ENCODE measurements at places on chromosomes 5 and 9.

- DNase-seq = no peak
These were observed 581.7 kb upstream of the RIOK2 start for GRCh38 chr5:97764700-97765099.

- no peak for DNase-seq
These were observed 372.0 kb downstream of the ARHGEF28 start for GRCh38 chr5:73997960-73998359.

- DNase-seq = no peak
These were observed 650 bp downstream of the FRMD3 start for GRCh38 chr9:83537331-83538171.

GRCh38 chr9:3043369-3043768 lies 199.5 kb upstream of the PUM3 start:
- no peak for DNase-seq

DNA sequence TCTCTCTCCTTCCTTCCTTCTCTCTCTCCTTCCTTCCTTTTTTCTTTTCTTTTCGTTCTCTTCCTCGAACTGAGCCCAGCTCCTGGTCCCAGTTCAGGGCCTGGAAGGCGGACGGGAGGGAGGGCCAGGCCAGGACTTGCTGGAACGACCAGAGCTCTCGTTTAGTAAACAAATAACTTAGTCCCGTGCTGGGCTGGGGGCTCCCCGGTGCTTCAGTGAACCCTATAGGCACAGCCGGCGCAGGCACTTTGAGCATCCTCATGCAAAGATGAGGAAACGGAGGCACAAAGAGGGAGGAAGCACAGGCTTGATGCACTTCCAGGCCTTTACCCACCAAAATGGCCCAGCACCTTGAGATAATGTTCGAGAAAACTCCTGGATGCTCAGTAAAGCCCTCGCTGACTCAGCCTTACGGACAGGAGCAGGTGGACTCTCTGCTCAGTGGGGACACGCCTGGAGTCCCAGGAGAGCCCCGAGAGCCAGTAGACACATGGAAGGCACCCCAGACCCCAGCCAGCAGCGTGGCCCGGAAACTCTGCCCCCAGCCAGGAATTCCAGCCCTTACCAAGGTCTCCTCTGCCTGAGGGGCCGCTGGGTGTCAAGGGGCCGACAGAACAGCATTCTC lies 18.8 kb downstream of the FAM163B start:
- DNase-seq = no peak

DNA sequence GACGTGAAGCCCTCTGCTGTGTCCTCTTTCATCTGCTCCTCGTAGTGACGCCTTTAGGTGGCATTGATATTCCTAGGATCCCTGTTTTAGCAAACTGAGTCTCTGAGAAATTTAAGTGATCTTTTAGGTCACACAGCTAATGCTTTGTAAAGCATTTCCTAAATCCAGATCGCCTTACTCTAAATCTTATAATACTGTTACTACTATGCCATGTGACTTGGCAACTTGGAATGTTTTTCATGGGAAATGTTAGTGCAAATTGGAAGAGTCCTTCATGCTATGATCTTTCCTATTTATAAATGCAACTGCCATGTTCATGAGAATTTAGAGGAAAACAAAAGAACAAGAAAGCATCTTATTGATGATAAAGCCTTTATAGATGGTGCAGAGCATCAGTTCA lies 212.2 kb downstream of the TRIO start:
- no peak for DNase-seq

DNA sequence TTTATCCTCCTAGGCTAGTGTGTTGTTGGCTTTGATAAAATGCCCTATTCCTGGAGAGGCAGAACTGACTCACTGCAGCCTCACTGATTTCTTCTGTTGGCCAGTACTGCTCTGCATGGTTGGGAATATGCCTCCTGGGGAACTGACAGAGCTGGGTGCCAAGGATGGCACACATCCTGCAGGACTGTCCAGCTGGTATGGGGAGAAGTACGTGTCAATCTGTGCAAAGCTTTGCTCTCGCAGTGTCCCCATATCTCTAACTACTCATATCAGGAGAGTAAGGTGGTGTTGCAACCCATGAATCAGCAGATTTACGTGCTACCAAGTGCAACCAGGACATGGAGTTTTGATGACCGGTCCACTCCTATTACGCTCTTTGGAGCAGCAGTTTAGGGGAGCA lies 74.7 kb downstream of the TEK start:
- DNase-seq = no peak

GRCh38 chr5:7245121-7245651 lies 150.8 kb upstream of the ADCY2 start:
- no peak for DNase-seq

DNA sequence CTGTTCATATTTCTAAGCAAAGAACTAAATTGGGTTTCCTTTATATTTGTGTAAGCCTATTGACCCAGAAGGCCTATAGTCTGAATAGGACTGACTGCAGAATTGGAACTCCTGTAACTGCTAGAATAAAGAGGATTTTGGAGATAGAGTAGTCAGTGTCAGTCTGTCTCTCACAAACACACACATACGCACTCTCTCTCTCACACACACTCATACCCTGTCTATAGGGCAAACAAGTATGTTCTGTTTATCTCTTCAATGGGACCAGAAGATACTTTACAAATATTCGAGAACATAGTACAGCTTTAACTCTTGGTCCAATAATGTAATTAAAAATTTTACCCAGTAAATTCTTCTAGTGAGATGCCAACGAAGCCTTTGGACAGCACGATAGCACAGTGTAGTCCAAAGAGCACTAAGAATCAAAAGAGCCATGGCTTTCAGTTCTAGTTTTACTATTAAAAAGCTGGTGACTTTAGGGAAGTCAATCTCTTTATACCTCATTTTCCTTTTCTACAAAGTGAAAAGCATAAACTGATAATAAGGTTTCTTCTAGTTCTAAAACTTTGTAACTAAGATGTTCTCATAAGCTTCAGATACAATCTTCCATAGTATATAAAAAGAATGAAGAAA lies 19.3 kb downstream of the ABHD17B start:
- no peak for DNase-seq

- DNase-seq = no peak
These were observed 9.4 kb upstream of the ADAMTS12 start for GRCh38 chr5:33901156-33901555.

- no peak for DNase-seq
These were observed 27.5 kb downstream of the IRF1 start for GRCh38 chr5:132462856-132463745.

DNA sequence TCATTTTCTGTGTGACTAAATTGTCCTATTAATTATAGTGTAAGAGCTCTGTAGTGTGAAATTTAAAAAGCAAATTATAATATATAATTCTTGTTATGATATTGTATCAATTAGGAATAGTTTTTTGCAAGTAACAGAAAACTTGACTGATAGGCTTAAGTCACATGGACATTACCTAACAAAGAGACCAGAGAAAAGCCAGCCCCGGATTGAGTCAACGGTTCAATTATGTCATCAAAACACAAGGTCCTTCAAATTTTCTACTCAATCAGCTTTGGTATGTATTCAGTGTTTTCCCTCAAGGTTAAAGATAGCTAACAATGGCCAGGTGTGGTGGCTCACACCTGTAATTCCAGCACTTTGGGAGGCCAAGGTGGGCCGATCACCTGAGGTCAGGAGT lies 126.7 kb upstream of the PTGER4 start:
- no peak for DNase-seq

- DNase-seq = no peak
These were observed 38.4 kb downstream of the ACOT12 start for GRCh38 chr5:81355291-81356251.

DNA sequence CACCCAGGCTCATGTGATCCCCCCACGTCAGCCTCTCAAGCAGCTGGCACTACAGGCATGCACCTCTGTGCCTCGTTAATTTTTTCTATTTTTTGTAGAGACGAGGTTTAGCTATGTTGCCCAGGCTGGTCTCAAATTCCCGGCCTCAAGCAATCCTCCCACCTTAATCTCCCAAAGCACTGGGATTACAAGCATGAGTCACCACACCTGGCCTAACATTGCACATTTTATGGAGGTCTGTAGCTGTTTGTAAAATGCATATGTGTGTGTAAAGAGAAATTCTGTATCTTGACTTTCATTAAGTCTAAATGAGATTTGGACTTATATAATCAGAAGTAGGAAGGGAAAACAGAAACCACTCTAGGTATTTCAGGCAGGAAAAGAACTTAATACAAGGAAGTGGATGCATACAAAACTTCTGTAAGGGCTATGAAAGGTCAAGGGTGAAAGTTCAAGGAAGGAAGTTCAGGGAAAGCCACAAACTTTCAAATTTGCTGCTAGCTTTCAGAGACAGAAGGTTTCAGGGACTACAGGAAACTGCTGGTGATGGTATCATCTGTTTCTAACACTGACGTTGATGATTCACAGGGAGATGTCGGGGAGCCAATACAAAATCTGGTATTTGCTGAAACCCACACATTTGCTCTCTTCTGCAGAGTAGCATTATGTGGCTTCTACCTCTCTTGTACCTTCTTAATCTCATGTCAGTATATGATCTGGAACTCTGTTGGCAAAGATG lies 209.4 kb downstream of the PIK3R1 start:
- DNase-seq = peak; percentile 79

DNA sequence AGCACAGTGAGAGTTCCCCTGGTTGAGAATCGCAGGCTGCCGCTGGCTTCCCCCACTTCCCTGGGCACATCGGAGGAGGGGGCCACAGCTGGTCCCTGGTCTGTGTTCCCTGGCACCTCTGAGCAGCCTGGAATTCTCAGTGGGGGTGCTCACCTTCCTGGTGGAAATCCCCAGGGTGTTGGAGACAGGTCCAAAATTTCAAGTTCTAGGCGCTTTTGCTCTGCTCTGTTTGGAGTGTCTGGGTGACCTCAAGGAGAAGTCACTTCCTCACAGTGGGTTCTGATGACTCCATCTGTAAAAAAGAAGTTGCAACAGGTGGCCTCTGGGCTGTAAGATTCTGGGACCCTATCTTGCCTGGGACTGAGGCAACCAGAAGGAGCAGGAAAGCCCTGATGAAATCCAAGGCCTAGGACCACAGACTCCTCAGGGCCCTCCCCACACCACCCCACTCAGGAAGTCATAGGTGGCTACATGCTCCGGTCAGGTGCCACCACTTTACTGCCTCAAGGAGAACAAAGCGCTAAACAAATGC lies at the start of gene TRAF1:
TRAF1 (minus strand) TSS at position 400 of the 532 bp plus-strand sequence. CDS start 721 bp downstream, outside the sequence.
- DNase-seq = peak; percentile 61

DNA sequence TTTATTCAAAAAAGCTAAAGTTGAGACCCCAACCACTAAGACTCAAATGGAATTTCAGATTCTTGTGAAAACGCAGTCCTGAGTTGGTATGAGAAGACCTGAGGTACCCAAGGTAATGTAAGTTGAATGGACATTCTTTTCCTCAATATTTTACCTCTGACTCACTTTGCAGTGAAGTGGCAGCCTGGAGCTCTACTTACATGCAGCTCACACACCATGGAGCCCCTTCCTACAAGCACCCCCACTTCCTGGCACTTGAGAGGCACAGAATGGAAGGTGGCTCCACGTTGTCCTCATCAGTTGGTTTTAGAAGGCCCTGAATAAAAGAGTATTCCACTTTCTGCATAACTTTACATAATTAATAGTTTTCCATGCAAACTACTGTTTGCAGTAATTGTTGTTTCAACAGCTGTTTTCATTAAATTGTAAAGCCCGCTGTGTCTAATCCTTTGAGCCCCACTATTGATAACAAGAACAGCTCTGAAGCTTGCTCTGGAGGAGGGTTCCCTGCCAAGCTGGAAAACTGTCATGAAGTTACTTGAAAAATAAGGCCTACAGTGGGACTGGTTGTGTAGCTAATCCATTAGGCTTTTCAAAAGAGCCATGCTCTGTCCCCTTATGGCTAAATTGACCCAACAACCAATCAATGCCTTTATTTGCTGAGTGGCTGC lies 102.2 kb upstream of the SPATA31D4 start:
- no peak for DNase-seq

- DNase-seq = no peak
These were observed 803.6 kb downstream of the NR2F1-AS1 start for GRCh38 chr5:92777421-92777820.

DNA sequence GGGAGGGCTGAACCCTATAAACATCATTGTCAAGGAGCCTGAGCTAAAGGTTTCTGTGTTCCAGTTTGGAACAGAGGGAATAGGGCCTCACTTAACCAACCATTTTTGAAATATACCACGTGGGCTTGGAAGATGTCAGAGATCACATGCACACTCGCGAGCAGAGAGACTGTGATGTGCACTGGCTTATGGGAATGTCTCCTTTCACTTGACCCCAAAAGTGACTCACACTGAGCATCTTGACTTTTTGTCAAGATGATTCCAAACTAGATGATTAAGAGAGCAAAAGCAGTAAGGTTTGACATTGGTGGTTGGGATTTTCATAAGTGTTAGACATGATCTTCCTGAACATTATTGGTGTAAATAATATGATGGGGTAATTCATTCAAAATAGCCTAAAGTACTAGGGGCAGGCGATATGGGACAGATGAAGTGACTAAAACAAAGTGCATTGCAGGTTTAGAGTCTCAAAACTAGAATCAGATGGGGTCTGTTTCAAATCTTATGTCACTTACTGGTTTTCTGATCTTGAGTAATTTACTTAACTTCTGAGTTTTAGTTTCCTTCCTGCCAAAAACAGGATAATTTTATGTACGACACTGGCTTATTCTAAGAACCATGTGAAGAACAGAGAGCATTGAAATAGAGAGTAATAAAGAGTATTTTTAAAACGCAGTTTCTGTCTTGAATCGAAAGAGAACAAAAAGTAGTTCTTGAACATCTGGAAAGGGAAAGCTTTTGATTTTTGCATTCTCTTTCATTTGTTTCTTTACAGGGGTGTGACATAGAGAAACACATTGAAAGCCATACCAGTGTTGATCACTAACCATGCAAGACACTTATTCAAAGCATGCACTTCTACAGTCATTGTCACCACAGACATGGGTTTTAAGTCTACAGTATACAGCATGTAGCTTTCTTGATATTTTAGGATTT lies 383.0 kb downstream of the DIRAS2 start:
- DNase-seq = no peak

- DNase-seq = no peak
These were observed 54.3 kb downstream of the GRAMD2B start for GRCh38 chr5:126477294-126478117.

- DNase-seq = no peak
These were observed 561.3 kb downstream of the PSAT1 start for GRCh38 chr9:78858266-78858665.

GRCh38 chr5:113776832-113777525 lies 263.5 kb downstream of the YTHDC2 start:
- no peak for DNase-seq

DNA sequence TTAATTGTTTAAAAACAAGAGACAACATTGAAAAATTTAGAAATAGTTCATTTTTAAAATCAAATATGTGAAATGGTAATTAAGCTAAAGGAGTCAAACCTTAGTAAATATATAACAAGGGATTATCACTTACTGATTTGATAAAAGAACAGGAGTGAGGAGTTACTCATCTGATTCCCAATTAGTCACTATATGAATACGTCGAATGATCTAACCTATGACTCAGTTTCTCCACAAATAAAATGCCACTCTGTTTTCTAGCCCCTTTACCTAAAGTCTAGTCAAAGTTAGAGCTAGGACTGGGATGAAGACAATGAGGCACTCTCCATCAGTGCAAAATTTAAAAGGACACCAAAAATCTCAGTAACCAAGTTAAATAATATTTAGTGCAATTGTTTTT lies 70.4 kb upstream of the RASEF start:
- no peak for DNase-seq

Data from hematopoietic multipotent progenitor cell treated with erythropoietin and hydrocortisone succinate and interleukin-3 and kit ligand, for 4 days (in vitro differentiated cells).